ENCODE measurements at places on chromosomes 7 and 10. TPM values are rescaled to one million over a fixed set of nuclear protein-coding genes. Genes with fewer than 3 reads are reported as not detected.

The ZNF804B gene
- polyA plus RNA-seq, result 0.96 TPM

The SORBS1 gene
- polyA plus RNA-seq, result 102 TPM

The ERV3-1 gene
- polyA plus RNA-seq, result 20.3 TPM

The LRRC72 gene
- polyA plus RNA-seq, result 0.17 TPM

The PYROXD2 gene
- polyA plus RNA-seq, result 18.7 TPM

The SPAG6 gene
- 7.8 TPM for polyA plus RNA-seq

The CALHM3 gene
- not detected for polyA plus RNA-seq

The GDF2 gene
- polyA plus RNA-seq, result 0.13 TPM

The COL28A1 gene
- polyA plus RNA-seq, result 6.4 TPM

The BLNK gene
- 6.1 TPM for polyA plus RNA-seq

The ANKRD30A gene
- polyA plus RNA-seq, result not detected

The FKBP6 gene
- 0.39 TPM for polyA plus RNA-seq

The EDRF1 gene
- 30.6 TPM for polyA plus RNA-seq

The ERCC6 gene
- 13.6 TPM for polyA plus RNA-seq

The RELN gene
- 76.3 TPM for polyA plus RNA-seq

The GPR141 gene
- polyA plus RNA-seq, result not detected

The MLLT10 gene
- polyA plus RNA-seq, result 28.2 TPM

The PROSER2 gene
- polyA plus RNA-seq, result 5.0 TPM

The DNAJB12 gene
- 41.5 TPM for polyA plus RNA-seq

The ENTPD1 gene
- polyA plus RNA-seq, result 23.6 TPM

The PRR15 gene
- polyA plus RNA-seq, result 0.38 TPM

The ITPRID1 gene
- polyA plus RNA-seq, result not detected

The EN2 gene
- polyA plus RNA-seq, result 0.22 TPM

The SDK1 gene
- 11.5 TPM for polyA plus RNA-seq

The PIP gene
- not detected for polyA plus RNA-seq

The HTR7 gene
- 6.6 TPM for polyA plus RNA-seq

The NUTM2A gene
- polyA plus RNA-seq, result 3.8 TPM

The MRPS16 gene
- polyA plus RNA-seq, result 68.8 TPM

The TMEM213 gene
- polyA plus RNA-seq, result 0.77 TPM

The SEMA4G gene
- 67.0 TPM for polyA plus RNA-seq

The MYPN gene
- not detected for polyA plus RNA-seq
